ENCODE measurements at places on chromosomes 6 and 20.

- DNase-seq: peak; percentile 7
Observed at GRCh38 chr6:53484476-53485280, 60.2 kb downstream of the GCLC start.

- no peak for DNase-seq
Observed at GRCh38 chr20:56411759-56412472, at the start of gene CASS4. Gene CASS4, plus strand, starts transcription at chr20:56412260. Its CDS starts 199 bp downstream, at chr20:56412459.

- DNase-seq: no peak
Observed at GRCh38 chr6:85115876-85116275, 334.0 kb upstream of the NT5E start.

DNA sequence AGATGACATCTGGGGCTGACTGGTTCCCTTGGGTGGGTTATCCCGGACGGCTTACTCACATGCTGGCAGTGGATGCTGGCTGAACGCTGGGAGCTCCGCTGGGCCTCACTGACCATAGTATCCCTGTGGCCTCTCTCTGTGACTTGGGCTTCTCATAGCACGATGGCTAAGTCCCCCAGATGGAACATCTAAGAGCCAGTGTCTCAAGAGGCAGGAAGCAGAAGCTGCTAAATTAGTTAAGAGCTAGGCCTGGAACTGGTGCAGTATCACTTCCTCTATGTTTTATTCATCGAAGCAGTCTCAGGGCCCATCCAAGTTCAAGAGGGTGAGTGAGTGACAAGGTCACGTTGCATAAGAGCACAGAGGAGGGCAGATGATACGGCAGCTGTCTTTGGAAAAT, 116.5 kb upstream of the LAMP5 start:
- no peak for DNase-seq

GRCh38 chr6:163757520-163757919, 343.0 kb downstream of the QKI start:
- no peak for DNase-seq

DNA sequence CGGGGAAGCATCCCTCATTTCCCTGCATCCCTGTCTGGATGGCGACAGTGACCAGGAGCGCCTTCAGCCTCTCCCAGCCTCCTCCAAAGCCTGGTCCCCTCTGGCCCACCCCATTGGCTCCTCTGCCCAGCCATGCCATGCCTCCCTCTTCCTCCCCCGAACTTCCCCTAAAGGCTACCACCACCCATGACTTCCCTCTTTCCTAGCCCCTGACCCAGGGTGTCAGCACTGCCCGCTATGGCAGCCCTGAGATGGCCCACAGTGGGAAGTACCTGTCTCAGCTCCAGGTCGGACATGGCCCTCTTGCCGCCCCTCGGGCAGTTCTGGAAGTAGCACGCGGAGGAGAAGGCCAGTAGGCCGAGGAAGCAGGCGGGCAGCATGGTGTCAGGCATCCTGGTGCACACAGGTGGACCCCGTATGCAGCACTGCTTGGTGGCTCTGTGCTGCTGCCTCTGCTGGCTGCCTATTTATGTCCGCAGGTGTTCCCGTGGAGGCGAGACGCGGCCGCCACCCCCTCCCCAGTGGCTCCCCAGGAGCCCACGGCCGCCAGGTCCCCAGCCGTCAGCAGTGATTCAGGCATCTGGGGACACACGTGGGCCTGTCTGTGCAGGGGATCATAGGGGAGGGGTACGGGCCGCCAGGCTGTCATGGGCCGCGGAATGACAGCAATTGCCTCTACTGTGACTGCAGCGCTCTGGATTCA, at the start of gene AVP:
TSS of gene AVP (minus strand) at position 442 of the 703 bp plus-strand sequence. CDS start at position 392, 50 bp downstream.
- no peak for DNase-seq

- DNase-seq: no peak
Observed at GRCh38 chr6:157906537-157907061, 75.1 kb upstream of the SYNJ2 start.

DNA sequence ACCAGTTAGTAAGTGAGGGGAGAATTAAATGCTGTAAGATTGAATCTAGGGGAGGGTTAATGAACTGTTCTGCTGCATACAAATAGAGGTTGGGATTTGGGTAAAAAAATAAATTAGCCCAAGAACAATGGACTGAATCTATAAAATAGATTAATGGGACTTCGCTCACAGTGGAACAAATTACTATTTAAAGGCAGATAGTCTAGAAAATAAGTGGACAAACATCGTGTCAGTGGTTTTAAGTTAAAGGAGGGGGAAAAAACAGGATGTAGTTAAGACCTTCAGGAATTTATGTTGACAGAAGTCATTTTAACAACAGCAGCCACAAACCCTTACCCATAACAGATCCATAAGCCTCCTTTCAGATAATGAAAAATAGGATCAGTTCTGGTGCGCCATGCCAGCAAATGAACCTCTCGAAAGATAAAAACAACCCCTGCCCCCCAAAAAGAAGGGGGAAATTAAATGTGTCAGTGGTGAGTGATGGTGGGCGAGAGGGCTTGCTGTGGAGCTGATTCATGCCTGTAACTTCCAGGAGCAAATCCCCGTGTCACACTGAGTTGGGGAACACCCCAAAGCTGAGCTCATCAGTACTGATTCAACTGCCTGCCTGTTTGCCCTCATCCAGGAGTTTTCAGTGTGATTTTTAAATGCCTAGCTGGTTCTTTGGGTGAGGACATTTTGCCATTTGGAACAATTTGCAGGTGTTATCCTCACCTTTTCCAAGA, 86.8 kb downstream of the PPP1R14C start:
- no peak for DNase-seq

DNA sequence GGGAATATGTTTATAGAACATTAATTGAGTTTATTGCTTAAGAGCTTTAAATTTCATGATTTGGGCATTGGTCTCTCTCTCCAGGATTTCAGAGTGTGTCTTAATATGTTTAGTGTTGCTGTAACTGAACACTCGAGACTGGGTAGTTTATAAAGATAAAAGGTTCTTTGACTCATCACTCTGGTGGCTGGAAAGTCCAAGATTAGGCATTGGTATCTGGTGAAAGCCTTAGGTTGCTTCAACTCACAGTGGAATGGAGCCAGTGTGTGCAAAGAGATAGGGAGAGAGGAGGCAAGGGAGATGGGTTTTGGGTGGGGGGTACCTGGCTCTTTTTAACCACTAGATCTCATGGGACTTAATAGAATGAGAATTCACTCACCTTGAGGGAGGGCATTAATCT, 35.6 kb upstream of the DTNBP1 start:
- DNase-seq: no peak

Data from esophagus squamous epithelium (tissue), 5 donors.